ENCODE measurements at places on chromosomes 2 and 18.

GRCh38 chr2:67309281-67309680 lies 87.9 kb upstream of the ETAA1 start:
- DNase-seq: no peak

DNA sequence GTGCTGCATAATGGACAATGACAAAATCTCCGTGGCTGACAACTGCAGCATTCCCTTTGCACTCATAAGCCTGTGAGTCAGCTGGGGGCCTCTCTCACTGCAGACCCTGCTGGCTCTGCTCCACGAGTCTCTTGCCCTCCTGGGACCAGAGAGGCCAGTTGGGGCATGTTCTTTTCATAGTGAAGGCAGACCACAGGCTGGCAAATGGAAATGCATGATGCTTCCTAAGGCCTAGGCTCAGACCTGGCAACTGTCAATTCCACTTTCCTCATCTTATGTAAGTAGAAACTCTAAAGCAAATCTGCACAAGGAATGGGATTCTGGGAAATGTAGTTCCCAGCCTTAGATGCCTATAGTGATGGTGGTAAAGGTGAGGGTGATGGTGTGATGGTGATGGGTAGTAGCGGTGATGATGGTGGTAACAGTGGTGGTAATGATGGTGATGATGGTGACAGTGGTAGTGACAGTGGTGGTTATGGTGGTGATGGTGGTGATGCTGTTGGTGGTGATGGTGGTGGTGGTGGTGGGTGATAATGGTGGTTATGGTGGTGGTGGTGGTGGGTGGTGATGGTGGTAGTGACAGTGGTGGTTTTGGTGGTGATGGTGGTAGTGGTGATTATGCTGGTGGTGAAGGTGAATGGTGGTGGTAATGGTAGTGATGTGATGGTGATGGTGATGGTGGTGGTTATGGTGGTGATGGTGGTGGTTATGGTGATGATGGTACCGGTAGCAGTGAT lies 185.8 kb upstream of the ARL4C start:
- no peak for DNase-seq

- no peak for DNase-seq
These were observed 92.0 kb downstream of the ZNF236 start for GRCh38 chr18:76914314-76914713.

GRCh38 chr18:10322004-10322403 lies 132.4 kb upstream of the APCDD1 start:
- no peak for DNase-seq

DNA sequence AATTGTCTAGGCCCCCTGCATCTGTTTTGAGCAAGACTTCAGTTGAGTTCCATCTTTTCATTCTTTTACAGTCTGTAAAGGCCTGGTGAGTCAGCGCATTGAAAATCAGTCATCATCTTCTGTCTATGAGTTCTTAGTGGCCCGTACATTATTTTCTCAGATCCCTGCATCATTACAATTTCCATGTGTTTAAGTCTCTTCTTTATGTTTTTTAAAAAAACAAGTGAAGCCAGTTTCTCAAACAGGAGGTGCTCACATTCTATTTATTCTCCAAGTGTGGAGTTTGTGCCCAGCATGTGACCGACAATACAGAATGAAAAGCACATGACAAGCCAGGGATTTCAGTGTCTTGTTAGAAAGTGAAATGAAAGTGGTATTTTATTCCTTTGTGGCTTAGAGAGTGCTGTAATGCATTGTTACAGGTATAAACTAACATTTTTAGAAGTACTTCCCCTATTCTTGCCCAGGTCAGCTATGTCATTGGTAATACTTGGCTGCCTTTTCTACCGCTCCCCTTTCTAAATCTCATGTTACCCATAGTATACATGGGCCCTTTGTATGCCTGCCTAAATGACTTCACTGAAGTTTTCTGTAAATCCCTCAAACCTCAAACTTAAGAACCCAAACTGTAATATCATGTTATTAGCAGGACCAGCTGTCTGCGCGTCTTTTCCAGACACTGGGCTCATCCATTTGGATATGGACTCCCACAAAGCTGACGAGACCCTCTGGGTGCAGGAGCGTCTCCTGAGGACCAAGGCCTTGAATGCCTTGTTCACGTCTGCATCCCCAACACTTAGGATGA lies 67.6 kb downstream of the FEZ2 start:
- DNase-seq: no peak

All from renal cortex interstitium (tissue), 15 donors.